ENCODE measurements at places on chromosomes 5 and 9.

- no peak for DNase-seq
Observed at GRCh38 chr5:176748967-176749935, 61.1 kb upstream of the UNC5A start.

DNA sequence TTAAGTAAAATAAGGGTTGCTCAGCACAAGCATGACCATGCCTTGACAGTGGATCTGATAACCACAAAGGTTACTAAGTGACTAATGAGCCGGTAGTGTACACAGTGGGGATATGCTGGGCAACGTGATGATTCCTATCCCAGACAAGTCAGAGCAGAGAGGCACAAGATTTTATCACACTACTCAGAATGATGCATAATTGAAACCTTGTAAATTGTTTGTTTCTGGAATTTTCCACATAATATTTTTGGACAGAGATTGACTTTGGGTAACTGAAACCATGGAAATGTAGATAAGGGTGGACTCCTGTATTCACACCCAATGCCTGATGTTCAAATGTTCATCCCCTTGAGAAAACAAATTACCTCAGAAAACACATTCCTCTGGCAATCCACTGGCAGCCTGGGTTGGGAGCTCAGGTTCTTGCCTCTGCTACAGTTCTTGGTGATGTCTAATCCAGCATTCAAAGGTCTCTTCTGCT lies 16.2 kb upstream of the ERAP1 start:
- DNase-seq, result no peak

DNA sequence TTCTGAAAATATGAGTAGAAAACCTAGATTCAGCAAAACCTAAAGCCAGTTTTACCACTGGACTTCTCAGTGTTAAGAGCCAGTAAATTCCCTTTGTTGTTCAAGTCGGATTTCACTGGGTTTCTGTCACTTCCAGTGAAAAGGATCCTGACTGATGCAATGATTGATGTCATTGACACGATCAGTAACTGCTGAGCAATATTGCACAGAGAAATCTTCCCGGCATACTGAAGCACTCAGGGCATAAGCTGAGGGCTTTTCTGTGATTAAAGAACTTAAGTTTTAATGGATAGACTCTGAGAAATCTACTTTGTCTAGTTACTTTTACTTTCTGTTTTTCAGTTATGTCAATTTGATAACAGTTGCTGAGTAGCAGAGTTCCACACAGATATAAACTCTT lies 61.9 kb downstream of the DENND1A start:
- no peak for DNase-seq

- DNase-seq, result no peak
Observed at GRCh38 chr9:34203992-34204635, 25.3 kb downstream of the UBAP1 start.

- no peak for DNase-seq
Observed at GRCh38 chr5:147332658-147333057, 97.8 kb downstream of the STK32A start.

- DNase-seq, result no peak
Observed at GRCh38 chr5:40652441-40653220, 27.1 kb upstream of the PTGER4 start.

DNA sequence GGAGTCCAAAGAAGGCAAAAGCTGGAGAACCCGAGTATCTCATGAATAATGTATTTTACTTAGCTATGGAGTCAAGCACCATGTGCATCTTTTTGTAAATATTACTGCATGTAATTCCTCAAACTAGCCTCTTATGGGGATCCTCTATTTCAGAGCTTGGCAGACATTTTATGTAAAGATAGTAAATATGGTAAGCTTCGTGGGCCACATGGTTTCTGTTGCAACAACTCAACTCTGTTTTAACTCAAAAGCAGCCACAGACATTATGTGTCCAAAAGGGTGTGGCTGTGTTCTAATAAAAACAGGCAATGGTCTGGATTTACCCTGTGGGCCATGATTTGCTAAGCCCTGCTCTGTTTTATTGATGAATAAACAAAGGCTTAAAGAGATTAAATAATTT lies 17.3 kb downstream of the DAPK1 start:
- no peak for DNase-seq

Measured in cortex of kidney (tissue), 1 donor.